ENCODE measurements at places on chromosomes 6 and 20. TPM values are rescaled to one million over a fixed set of nuclear protein-coding genes. Genes with fewer than 3 reads are reported as not detected.

The MAP1LC3A gene
- 2.3 TPM for total RNA-seq

The RSPO4 gene
- 0.40 TPM for total RNA-seq

The ELOVL2 gene
- total RNA-seq: not detected

The CFB gene
- 1.3 TPM for total RNA-seq

The CPXM1 gene
- total RNA-seq: 0.58 TPM

The VIP gene
- total RNA-seq: not detected

The PRDM13 gene
- not detected for total RNA-seq

- H3K4me3 ChIP-seq: no peak overlapping the region
- no peaks in the 10 kb centered on the region for H3K4me1 ChIP-seq
- H3K27me3 ChIP-seq: no peaks in the 10 kb centered on the region
- H3K27ac ChIP-seq: no peak overlapping the region
Measured at GRCh38 chr6:55239099-55239498, 64.8 kb downstream of the HCRTR2 start.

DNA sequence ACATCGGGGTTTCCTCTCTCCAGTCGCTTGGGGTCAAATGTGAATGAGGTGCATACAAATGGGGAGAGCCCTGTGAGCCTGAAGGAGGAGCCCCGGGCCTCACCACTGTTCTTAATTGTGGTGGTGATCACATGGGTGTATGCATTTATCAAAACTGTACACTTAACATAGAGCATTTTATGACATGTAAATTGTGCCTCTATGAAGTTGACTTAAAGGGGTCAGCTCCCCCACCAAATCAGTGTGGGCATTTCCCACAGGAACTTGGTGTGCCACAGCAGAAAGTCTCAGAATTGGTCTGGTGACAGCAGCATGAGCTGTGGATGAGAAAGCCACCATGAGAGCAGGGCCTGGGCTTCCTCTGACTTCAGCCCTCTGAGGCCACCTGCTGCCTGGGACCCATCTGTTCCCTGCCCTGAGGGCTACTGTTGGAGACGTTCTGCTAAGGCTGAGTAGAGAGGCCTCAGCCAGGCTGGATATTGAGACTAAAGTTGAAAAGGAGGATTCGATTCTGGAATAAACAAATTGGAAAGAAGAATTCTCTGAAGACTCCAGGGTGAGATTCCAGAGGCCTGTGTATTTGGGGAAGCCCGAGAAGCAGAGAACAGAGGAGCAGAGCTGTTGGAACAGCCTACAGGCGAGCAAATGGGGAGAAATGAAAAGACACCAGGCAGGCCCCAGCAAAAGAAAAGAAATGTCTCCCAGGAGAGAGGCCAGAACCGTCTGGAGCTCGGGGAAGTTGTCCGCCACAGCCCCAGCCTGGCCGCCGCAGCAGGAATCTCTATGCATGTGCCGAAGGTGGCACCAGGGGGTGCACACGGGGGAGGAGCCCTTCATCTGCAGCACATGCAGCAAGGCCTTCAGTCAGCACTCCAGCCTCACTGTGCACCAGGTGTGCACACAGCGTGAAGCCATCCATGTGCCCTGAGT is 37.6 kb upstream of the XRN2 start:
- H3K36me3 ChIP-seq: no peaks in the 10 kb centered on the region
- H3K27me3 ChIP-seq: no peaks in the 10 kb centered on the region
- H3K4me1 ChIP-seq: no peaks in the 10 kb centered on the region
- no peak overlapping the region for H3K27ac ChIP-seq

DNA sequence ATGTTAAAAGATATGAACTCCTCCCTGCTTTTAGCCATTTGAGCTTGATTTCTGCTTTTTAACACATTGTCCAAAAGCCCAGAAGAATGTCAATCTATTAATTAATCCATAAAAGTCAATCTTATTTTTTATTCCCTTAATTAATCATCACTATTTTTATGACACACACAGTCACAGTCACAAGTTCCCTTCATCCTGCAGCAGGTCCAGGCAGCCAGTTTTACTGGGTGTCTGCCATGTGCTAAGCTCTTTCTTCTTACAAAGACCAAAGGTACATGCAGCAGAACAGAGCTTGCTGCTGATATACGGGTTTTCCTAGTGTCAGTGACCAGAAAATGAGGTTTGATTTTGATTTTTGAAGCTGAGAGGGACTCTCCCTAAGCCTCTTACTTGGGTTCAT is 53.3 kb upstream of the SLC22A23 start:
- H3K36me3 ChIP-seq: no peaks in the 10 kb centered on the region
- H3K4me3 ChIP-seq: no peak overlapping the region
- no peak overlapping the region for H3K27ac ChIP-seq
- no peak for DNase-seq

- H3K36me3 ChIP-seq: no peaks in the 10 kb centered on the region
- H3K4me3 ChIP-seq: no peak overlapping the region
- no peak for DNase-seq
- no peaks in the 10 kb centered on the region for H3K27me3 ChIP-seq
Measured at GRCh38 chr6:121093928-121094327, 240.4 kb downstream of the TBC1D32 start.

DNA sequence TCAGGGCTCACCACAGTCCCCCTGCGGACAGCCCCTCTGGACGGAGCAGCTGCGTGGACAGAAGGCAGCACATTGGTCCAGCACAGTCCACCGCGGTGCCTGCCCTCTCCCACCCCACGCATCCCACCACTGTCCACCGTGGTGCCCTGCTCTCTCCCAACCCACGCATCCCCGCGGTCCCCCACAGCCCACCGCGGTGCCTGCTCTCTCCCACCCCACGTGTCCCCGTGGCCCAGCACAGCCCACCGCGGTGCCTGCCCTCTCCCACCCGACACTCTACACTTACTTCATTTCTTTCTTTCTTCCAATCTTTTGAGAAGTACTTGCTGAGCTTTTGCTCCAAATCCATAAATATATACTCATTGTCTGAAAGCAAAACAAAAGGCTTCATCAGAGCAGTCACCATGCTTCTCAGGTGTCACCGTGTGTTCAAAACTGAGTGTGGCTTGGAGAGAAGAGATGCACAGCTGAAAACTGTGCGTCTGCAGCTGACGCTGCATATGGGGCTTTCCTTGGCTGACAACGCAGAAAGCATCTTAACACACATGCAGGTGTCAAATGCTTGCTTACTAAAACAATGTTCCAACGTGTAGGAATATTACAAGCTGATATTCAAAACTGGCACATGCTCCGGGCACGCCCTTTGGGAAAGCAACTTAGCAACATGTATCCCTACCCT is 11.8 kb downstream of the FRMD1 start:
- H3K4me1 ChIP-seq: no peaks in the 10 kb centered on the region
- H3K4me3 ChIP-seq: no peak overlapping the region
- H3K27ac ChIP-seq: no peak overlapping the region

DNA sequence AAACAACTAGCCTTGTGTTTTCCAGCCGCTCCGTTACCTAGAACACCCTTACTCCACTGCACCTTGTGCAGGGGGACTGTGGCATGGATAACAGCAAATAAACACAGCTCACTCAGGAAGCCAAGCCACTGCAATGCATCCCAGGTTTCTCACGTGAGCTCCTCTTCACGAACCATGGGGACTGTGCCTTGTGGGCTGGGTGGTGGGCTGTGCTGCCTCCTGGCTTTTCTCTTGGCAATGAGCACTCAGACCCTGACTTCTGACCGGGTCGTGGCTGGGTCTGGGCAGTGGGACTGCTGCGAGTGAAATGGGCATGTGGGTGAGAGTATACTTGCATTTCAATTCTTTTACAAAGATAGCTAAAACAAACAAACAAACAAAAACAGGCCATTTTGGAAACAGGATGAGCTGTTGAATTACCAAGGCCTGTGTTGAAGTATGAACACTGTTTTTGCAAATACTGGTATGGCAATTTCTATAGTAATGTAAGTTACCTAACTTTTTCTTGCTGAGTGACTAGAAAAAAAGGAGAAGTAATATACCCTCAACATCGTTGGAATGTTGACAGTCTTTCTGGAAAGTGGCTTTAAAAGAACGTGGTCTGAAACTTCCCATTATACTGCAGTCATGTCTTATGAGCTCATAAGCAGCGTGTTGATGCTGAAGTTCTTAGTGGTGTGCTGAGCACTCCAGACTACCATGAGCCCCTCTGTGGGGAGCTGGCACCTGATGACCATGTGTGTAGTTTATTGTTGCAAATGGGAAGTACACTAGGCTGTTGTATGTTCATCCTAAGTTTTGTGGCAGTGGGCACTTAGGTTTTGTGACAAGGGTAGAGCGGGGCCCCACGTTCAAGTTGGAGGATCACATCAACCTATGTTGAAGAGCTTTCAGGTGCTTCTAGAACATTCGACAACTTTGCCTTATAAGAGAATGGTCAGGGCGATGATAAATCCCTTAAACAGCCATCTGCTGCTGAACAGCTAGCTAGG is 120.4 kb downstream of the ARMC2 start:
- no peak overlapping the region for H3K27ac ChIP-seq
- peaks cover 2% of the 10 kb centered on the region for H3K4me1 ChIP-seq
- H3K4me3 ChIP-seq: no peak overlapping the region
- no peaks in the 10 kb centered on the region for H3K27me3 ChIP-seq

- no peak overlapping the region for H3K4me3 ChIP-seq
- no peaks in the 10 kb centered on the region for H3K4me1 ChIP-seq
- no peaks in the 10 kb centered on the region for H3K36me3 ChIP-seq
- DNase-seq: no peak
- H3K27me3 ChIP-seq: no peaks in the 10 kb centered on the region
Measured at GRCh38 chr6:129236001-129236517, 353.1 kb downstream of the LAMA2 start.

DNA sequence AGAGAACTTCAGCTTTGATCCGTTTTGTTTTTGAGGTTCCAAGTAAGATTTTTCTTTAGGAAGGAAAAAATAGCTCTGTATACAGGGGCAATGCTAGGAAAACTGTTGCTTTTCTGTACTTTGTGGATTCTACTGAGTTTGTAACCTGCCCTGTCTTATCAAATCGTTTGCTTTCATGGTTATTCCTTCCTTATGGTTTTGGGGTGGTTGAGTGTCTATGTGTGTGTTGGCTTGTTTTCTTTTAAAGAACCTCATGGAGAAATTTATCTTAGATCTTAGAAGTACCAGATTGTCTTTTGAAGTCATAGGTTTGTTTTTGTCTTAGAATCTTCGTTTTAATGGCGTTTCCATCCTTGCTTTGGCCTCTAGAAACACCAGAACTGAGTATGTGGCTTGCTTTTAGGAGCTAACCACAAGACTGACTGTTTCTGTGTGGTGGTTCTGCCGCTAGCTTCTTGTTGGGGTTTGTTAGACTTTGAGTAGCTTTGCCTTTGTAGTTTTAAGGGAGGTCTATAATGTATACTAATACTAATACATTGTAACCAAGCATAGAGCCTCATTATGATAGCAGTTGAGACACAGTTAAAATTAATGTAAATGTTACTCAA is 86.8 kb downstream of the RPP40 start:
- peaks cover 19% of the 10 kb centered on the region for H3K4me1 ChIP-seq
- H3K4me3 ChIP-seq: no peak overlapping the region
- H3K36me3 ChIP-seq: peaks cover 3% of the 10 kb centered on the region
- DNase-seq: no peak
- H3K27me3 ChIP-seq: no peaks in the 10 kb centered on the region

- no peak overlapping the region for H3K27ac ChIP-seq
- H3K27me3 ChIP-seq: no peaks in the 10 kb centered on the region
- no peak for DNase-seq
- no peak overlapping the region for H3K4me3 ChIP-seq
- no peaks in the 10 kb centered on the region for H3K4me1 ChIP-seq
Measured at GRCh38 chr6:77548662-77549366, 85.5 kb upstream of the HTR1B start.

GRCh38 chr6:33683576-33684427 is 27.7 kb downstream of the UQCC2 start:
- no peak for DNase-seq
- H3K36me3 ChIP-seq: peaks cover 95% of the 10 kb centered on the region
- peak overlapping the region; percentile 1 for H3K27ac ChIP-seq
- H3K4me1 ChIP-seq: peaks cover 15% of the 10 kb centered on the region
- H3K4me3 ChIP-seq: no peak overlapping the region

DNA sequence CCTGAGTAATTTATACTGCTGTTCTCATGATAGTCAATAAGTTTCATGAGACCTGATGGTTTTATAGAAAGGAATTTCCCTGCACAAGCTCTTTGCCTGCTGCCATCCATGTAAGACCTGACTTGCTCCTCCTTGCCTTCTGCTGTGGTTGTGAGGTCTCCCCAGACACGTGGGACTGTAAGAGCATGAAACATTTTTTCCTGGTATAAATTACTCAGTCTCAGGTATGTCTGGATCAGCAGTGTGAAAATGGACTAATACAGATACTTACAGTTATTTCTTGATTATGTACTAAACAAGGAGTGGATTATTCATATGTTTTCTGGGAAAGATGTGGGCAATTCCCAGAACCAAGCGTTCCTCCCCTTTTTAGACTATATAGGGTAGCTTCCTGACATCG is 1.9 kb upstream of the TRIM38 start:
- peak overlapping the region; percentile 93 for H3K27ac ChIP-seq
- H3K4me1 ChIP-seq: peaks cover 14% of the 10 kb centered on the region
- no peak overlapping the region for H3K4me3 ChIP-seq
- H3K27me3 ChIP-seq: no peaks in the 10 kb centered on the region

- DNase-seq: no peak
- peak overlapping the region; percentile 93 for H3K27ac ChIP-seq
- H3K4me3 ChIP-seq: peak overlapping the region; percentile 47
Measured at GRCh38 chr6:106525882-106526275, 103.4 kb downstream of the RTN4IP1 start.

GRCh38 chr20:32528171-32528891 is 56.8 kb downstream of the NOL4L start:
- H3K27me3 ChIP-seq: no peaks in the 10 kb centered on the region
- H3K36me3 ChIP-seq: no peaks in the 10 kb centered on the region
- peaks cover 84% of the 10 kb centered on the region for H3K4me1 ChIP-seq
- H3K27ac ChIP-seq: peak overlapping the region; percentile 71
- DNase-seq: no peak

DNA sequence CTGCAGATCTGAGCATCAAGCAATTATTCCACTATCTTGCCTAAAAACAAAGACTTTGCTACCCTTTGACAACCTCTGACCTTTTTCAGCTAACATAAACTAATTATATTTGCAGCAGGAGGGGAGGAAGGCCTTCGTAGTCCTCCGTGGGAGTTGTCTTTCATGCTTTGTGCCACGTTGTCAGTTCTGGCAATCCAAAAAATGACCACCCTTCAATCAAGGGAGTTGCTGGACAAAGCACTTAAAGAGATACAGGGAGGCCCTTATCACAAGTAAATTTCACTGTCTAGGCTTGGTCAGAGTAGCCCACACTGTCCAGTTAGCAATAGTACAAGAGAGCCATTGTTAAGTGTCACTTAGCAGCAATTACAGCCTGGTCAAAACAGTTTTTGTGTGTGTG is 578.9 kb downstream of the HAO1 start:
- no peaks in the 10 kb centered on the region for H3K4me1 ChIP-seq
- H3K27me3 ChIP-seq: no peaks in the 10 kb centered on the region
- no peak for DNase-seq
- no peak overlapping the region for H3K27ac ChIP-seq
- no peaks in the 10 kb centered on the region for H3K36me3 ChIP-seq

DNA sequence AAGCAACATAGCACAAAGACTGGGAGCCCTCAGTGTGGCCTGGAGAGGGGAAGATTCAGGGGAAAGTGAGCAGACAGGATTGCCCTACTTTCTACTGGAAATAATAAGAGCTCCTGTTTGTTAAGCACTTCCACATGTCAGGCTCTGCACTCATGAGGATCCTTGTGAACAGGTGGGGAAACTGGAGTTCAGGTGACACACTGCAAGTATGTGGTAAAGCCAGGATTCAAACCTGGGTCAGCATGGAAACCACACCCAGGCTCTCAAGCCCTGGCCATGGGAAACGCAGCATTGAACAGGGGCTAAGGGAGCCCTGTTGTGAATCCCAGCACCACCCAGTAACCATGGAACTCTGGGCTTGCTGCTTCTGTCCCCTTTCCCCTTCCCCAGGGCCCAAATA is 42.8 kb upstream of the ID1 start:
- H3K4me1 ChIP-seq: peaks cover 24% of the 10 kb centered on the region
- no peaks in the 10 kb centered on the region for H3K27me3 ChIP-seq
- H3K27ac ChIP-seq: no peak overlapping the region
- H3K36me3 ChIP-seq: peaks cover 6% of the 10 kb centered on the region
- DNase-seq: no peak

All from T-cell (primary cell).